ENCODE measurements at places on chromosomes 11 and 22. TPM values are rescaled to one million over a fixed set of nuclear protein-coding genes. Genes with fewer than 3 reads are reported as not detected.

DNA sequence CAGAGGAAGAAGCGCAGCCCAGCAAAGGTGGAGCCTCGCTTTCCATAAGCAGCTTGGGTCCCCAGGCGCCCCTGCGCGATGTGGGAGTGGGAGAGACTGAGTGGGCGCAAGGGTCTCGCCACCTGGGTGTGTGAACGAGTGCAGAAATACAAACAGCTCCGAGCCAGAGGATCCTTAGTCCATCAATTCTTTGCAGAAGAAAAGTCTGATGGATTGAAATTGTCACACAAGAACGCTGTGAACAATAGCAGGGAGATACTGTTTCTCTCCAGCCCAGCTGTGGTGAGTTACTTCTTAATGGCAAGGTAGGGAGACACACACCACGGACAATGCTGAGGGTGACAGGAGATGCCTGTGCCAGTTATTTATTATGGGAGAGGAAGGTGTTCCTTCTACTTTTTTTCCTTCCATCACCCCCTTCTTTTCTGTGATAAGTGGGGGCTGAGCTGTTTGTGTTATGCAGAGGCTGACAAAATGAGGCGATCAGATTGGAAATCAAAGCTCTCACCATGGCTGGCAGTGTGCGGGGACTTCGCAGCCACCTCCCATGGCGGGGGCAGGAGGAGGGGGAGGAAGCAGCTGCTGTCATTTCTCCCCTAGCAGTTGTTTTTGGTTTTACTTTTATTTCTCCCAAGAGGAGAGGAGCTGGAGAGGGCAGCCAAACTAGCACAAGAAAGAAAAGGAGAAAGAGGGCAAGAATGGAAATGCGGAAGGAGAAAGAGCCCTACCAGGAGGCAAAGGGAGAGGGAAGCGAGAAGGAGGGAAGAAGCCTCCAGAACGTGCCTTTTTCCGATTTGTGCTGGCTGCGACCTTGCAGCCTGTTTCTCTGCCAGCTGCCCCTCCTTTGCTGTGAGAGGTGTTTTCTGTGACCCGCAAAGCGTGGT, 755.8 kb downstream of the NTM start:
- no peak for DNase-seq

- no peak for DNase-seq
Measured at GRCh38 chr11:111001986-111002611, 243.4 kb upstream of the POU2AF2 start.

DNA sequence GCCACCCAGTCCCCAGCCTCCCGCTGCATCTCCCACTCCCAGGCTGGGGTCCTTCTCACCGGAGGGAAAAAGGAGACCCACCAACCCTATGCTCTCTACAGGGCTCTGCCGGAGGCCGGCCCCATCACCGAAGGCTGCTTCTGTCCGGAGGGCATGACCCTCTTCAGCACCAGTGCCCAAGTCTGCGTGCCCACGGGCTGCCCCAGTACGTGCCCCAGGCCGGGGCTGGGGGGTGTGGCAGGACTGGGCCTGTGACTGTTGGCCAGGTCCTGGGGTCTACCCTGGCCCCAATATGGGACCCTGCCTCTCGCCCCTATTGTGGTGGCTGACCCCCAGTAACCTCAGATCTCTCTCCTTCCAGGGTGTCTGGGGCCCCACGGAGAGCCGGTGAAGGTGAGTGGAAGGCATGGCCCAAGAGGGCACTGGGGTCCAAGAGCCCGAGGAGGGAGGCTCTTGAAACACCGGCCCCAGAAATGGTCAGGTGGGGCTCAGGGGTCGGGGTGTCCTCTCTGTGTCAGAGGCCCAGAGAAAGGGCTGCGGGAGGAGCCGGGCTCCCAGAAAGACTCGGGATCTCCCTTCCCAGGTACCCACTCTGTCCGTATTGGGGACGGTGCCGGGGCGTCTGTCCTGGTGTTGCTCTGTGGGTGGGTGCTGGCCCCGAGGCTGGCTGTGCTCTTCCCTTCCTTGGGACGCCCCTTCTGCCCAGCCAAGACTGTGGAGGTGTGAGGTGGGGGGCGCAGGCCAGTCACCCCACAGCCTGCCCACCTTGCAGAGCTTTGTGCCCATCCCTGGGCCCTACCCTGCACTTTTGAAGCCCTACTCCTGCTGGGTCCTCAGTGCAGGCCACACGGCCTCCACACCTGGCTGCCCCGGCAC, 26.1 kb upstream of the MUC5B start:
- no peak for DNase-seq

DNA sequence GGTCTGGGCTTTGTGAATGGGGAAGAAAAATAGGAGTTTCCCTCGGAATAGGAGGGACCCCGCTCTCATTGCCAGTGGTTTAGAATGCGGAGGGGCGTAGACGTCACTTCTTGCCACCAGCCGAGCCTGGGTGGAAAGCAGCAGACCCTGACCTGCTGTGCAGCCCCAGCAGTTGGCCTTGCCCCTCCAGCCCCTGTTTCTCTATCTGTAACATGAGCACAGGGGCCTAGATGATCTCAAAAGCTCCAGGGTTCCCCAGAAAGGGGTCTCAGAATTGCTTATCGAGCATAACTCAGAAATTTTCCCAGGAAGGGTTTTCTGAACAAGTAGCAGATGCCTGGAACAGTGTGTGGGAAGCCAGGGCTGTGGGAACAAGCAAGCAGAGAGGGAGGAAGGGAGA, 43.9 kb downstream of the C11orf91 start:
- no peak for DNase-seq

GRCh38 chr11:66055021-66055420, 2.9 kb downstream of the SF3B2 start:
- no peak for DNase-seq

DNA sequence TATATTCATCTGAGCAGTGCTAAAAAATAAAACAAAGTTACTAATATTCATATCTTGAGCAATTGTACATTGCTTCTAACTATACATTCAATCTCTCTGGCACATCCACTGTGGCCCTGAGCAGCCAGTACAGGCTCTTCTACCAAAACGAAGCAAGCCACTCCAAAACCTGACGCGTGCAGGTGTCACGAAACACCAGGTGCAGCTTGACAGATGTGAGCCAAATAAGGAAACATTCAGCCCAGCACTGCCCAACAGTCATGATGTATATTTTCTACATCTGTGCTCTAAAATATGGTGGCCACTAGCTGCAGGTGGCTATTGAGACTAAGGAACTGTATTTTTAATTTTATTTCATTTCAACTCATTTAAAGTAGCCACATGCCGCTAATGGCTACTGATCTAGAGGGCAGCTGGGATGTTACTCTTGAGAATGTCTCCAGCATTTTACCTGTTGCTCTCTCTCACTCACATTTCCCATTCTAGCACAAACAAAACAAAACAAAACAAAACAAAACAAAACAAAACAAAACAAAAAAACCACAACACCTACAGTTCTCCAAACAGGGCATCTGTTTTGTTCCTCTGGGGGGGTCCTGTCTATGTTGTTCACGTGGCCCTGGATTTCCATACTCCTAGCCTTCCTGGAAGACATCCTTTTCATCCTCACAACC, 77.7 kb downstream of the LARGE1 start:
- no peak for DNase-seq

DNA sequence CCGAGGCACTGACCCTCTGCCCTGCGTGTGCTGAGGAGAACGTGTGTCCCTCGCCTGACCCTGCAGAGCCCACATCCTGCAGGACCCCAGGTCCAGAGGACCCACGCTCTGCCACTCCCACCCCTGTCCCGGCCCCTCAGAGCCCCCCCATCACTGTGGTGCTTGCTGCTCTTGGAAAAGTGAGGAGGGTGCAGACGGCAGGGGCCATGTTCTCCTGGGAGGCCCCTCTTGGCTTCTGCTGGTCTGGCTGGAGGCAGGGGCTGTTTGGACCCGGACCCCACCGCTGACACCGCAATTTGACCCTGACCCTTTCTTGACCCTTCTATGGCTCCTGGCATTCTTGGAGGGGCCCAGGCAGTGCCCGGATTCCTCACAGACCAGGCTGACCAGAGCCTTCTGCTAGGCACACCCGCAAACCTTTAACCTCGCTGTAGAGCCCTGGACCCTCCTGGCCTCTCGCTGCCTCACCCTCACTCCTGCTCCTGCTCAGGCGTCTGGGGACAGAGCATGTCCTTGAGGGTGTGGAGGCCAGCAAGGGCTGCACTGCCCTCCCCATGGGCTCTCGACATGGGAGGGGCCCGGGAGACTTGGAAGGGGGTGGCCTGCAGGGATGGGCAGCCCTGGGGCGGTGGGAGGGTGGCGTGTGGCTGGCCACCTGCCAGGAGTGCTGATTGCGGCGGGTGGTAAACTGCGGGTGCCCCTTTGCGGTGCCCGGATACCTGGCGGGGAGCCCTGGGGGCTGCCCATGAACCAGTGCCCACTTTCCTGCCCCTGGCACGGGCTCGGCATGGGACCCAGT, 37.0 kb upstream of the MUC5AC start:
- DNase-seq = no peak

DNA sequence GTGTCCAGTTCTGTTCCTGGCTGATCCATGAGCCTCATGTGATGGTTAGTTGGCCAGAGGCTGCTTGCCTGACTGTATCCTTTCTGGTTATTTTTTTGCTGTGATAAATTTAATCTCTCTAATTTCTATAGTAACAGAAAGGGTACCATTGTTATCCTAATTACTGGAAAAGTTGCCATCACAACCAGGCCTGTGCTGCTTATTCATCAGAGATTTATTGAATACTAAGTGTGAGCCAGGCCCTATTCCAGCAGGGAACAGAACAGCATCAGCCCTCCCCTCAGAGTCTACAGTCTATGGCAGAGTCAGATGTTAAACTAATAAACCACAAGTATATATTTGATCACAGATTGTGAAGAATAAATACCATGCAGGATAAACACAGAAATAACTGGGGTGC, 86.8 kb downstream of the DEPDC5 start:
- no peak for DNase-seq

- no peak for DNase-seq
Measured at GRCh38 chr11:68813773-68814172, 27.9 kb downstream of the CPT1A start.

- DNase-seq = no peak
Measured at GRCh38 chr11:113237261-113237660, 77.1 kb upstream of the TTC12 start.

C11orf91 gene
- total RNA-seq = 2.0 TPM

SLC5A4 gene
- 2.7 TPM for total RNA-seq

TECTA gene
- total RNA-seq = 0.64 TPM

TMEM191C gene
- total RNA-seq = 1.2 TPM

CBL gene
- 38.7 TPM for total RNA-seq

OR5M8 gene
- total RNA-seq = not detected
